ENCODE measurements at places on chromosomes 2 and 18. TPM values are rescaled to one million over a fixed set of nuclear protein-coding genes. Genes with fewer than 3 reads are reported as not detected.

The OTOS gene
- total RNA-seq, result not detected

The CHRND gene
- not detected for total RNA-seq

The RTTN gene
- total RNA-seq, result 6.6 TPM

The ERBB4 gene
- 0.05 TPM for total RNA-seq

The CTLA4 gene
- 0.13 TPM for total RNA-seq

The MC5R gene
- total RNA-seq, result not detected

The NT5C1B gene
- total RNA-seq, result not detected

The UGT1A5 gene
- total RNA-seq, result 4.6 TPM

The SERPINB10 gene
- not detected for total RNA-seq

DNA sequence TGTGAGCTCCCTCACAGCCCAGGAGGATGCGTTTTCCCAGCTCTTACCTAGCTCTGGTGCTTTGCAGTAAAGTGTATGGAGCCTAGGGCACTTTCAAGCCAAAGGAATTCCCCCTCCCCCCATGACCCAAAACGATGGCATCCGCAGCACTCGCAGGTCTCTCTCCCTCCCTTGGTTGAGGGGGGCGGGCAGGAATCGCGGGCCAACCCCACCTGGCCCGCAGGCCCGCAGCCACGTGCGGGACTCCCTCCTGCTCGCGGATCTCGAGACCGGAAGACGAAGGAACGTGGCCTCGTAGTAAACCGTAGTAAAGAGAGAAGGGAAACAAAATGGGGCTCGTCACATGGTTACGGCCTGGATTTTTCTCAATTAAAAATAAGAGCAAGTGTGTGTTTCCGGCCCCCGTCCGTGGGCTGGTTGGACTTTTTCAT is 8.5 kb downstream of the IRS1 start:
- no peak for DNase-seq

- no peak for DNase-seq
Observed at GRCh38 chr2:149625671-149626070, 38.1 kb upstream of the MMADHC start.

DNA sequence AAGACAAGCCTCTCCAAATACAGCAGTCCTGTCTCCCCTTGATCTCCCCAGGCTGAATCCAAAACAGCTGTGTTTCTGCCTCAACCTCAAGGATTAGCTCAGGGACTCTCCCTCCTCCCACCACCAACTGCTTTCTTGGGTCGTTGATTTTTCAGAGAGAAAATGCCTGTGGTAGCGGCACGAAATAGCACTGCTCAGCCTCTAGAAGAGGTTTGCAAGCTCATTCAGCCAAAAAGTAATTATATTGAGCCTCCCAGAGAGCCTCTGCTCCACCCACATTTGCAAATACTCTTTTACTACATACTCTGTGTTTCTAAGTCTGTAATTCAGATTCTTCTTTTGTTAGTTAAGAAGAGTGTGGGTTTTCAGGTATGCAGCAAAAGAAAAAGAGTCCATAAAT is 396.4 kb upstream of the TNP1 start:
- no peak for DNase-seq

GRCh38 chr2:127321303-127321702 is 27.4 kb upstream of the ERCC3 start:
- DNase-seq, result no peak

- DNase-seq, result no peak
Observed at GRCh38 chr2:154696369-154696768, 2.1 kb upstream of the KCNJ3 start.

- no peak for DNase-seq
Observed at GRCh38 chr2:21097331-21097730, 26.4 kb upstream of the TDRD15 start.

- DNase-seq, result no peak
Observed at GRCh38 chr2:205717999-205718398, 35.7 kb downstream of the NRP2 start.

DNA sequence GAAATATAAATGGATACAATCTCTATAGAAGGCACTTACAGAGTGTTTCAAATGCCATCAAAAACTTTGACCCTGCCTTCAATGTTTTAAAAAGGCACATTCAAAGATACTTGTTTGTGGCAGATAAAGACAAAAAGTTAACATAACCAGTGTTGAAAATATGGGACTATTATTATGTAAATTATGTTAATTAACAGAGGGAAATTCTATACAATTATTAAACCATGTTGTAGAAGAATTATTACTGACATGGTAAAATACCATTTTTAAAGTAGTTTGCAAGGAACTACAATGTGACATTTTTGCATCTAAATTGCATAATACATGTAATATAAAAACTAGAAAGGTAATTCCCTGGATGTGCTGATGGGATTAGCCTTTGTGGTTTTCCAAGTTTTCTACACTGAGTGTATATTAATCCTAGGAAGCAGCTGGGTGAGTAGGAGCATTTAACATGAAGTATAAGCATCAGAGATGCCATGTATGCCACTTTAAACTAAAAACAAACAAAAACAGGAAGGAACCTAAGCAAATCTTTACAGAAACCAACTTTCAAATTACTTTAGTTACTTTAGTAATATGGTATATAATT is 21.7 kb downstream of the MIB1 start:
- no peak for DNase-seq

GRCh38 chr2:191265311-191266170 is 20.3 kb downstream of the MYO1B start:
- peak; percentile 75 for DNase-seq

DNA sequence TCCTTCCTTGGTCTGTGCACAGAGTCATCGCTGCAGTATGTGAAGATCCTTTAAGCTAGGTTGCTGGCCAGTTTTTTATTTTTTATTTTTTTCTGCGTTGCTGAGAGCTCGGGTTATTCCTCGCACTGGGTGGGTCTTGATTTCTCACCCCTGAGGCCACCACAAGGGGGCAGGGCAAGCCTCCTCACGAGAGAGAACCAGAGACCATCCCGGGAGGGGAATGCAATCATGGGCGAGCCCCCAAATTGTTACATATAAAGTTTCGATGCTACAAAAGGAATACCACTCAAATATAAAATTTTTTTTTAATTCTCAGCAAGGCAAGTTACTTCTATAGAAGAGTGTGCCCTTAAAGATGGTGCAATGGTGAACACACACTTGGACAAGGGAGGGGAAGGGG is 24.9 kb downstream of the HTR2B start:
- DNase-seq, result no peak

- no peak for DNase-seq
Observed at GRCh38 chr2:157181234-157181633, 76.3 kb upstream of the GALNT5 start.

DNA sequence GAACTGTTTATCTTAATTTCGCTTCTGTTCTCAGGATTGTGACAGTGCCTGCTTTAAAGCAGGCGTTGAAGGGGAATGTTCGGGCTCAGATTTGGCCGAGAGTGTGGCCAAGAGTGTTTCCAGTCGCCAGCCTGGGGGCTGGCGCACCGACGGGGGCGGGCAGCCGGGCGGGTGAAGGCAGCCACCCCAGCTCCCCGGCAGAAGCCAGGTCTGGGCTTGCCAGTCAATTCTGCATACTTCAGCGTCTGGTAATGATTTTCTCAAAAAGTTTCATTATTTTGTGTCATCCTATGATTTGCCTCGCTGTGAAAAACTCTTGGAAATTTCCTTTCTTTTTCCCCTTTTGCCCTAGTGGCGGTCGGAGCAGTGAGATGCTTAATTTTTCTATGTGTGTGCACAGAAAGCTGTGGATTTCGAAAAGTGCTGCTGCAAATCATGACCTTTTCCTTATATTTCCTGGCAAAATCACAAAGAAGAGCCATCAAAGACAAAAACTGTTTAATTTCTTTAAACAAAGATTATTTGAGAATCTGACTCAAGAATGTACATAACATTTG is 856 bp downstream of the FAM228A start:
- no peak for DNase-seq

- DNase-seq, result no peak
Observed at GRCh38 chr2:233501198-233502076, 65.1 kb downstream of the USP40 start.

DNA sequence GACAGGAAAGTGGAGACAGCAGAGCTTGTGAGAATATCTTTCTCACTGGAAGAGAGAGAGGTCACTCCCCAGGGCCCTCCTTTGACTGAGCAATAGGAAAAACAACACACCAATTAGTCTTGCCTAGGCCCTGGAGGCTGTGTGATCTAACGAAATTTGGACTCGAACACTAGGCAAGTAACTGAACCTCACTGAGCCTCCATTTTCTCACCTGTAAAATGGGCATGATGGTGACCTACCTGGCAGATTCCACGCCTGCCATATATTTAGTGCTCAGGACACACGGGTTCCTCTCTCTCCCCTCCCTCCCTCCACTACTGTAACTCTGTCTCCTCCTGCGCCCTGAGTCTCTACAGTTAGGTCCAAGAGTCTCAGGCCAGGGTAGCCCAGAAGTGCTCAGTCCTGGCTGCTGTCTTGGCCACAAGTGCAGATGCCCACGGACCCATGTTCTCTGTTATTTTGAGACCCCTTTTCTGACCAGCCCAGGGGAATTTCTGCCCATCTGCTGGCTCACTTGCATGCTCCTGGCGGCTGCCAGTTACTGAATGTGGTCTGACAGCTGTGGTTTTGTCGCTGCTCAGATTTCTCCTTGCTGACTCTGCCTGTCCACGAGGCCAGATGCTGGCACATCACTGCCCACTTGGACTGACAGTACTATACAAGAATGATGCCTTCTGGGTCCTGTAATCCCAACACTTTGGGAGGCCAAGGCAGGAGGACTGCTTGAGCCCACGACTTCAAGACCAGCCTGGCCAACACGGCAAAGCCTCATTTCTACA is 9.6 kb upstream of the GIGYF2 start:
- DNase-seq, result no peak

DNA sequence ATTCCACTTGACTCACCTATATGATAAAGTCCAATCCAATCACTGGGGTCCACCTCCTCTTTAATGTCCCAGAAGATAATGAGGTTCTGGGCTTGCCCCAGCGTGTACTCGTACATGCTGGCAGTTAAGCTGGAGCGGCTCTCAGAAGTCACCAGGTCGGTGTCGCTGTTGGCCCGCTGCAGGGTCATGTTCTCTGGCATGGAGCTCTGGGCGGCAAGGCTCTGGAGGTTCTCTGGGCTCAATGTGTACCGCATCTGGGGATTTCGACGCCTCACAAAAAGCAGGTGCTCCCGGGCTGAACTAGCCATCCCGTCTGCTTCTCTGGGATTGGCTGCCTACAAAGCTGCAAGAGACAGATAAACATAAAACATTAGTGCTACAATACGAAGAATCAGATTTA is 206.4 kb upstream of the CCDC150 start:
- DNase-seq, result no peak

DNA sequence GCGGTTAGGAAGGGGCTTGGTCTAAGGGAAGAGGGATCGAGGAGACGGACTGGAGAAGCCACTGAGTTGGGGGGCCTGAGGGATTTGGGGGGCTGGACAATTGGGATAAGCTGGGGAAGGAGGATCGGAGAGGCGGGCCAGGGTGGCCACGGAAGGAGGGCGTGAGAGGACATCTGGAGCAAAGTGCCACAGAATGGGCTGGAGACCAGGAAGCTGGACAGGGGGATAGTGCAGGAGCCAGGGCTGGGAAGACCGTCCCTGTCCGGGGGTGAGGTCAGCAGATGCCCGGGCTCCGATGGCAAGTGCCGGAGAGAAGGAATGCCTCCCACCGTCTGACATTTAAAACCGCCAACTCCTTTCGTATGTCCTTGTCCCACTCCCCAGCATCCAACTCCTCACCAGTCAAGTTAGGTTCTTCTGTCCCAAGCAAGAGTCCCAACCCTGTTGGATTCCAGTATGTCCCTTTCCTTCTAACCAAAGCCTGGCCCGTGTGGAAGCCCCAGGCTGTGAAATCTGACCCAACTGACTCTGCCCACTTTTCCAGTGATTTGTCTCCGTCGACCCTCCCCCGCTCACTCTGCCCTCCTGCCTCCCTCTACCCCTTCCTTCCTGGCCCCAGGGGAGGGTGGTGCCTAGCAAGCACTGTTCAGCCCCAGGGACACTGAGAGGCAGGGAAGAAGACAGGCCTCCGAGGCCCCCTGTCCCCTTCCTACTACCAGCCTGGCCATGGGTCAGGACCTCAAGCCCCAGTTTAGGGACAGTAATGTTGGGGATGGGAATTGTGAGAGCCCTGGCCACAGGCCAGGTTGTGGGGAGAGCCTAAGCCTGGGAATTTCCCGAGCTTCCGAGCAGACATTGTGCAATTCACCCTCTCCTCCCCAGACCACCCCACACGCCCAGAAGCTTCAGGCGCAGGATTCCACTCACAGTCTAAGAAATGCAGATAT is 31.5 kb upstream of the TMBIM1 start:
- peak; percentile 81 for DNase-seq

GRCh38 chr2:96821113-96821675 is 5.1 kb downstream of the CNNM3 start:
- DNase-seq, result no peak

DNA sequence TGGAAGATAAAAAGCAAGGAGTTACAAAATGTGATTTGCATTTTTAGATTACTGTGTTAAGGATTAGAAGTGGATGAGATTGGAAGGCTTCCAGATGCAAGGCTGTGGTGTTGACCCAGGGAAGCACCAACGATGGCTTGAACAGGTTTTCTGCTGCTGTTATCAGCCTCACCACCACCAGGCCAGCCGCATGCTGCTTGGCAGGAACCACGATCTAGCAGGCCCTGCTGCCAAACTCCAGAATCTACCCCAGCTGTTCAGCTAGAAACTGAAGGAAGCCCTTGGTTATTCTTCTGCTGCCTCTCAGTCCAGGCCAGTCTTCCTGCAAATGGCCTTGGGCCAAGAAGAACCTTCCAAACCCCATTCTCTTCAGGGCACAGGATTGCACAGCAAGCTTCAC is 133.9 kb downstream of the MTCL1 start:
- DNase-seq, result no peak

GRCh38 chr18:62523631-62524439 is 1.0 kb downstream of the ZCCHC2 start:
- DNase-seq, result peak; percentile 67

- no peak for DNase-seq
Observed at GRCh38 chr2:148990968-148991367, 47.5 kb upstream of the LYPD6B start.

GRCh38 chr2:67067656-67068055 is 329.5 kb upstream of the ETAA1 start:
- no peak for DNase-seq

DNA sequence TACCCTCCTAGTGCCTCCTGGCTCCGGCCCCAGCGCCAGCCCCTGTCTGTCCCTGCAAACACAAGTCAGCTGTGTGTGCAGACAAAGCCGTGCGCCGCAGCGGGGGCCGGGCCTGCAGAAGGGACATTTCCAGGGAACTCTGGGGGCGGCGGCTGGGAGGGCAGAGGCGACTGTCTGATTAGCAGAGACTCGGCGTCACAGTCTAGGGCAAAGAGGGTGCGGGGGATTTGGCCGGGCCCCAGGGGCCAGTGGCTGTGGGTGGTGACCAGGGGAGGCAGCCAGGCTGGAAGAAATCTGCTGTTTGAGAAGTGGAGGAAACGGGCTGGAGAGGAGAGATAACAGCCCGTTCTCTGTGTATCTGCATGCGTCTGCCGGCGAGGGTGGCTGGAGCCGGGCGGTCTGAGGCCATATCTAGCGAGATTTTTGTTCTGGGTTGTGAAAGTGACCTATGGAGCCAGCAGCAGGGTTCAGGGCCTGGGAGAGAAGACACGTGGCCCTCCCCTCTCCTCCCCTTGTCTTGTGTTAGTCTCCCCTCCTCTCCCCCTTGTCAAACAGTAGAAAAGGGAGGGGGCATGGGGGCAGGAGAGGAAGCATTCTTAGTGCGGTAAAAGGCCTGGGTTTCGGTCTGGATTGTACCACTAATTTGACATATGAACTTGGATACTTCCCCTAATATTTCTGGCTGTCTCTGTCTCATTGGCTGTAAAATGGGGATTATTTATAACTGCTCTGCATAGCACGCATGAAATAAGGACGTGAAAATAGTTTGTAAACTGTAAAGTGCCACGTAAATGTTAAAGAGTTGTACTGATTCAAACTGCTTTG is 169.4 kb downstream of the SMAD7 start:
- peak; percentile 99 for DNase-seq
